Activated effector memory CD4-positive, alpha-beta T cell treated with anti-CD3 and anti-CD28 coated beads, Interleukin-2, amount 50 U/mL, for 16 hours (primary cell): ENCODE measurements at places on chromosomes 5 and 9.

GRCh38 chr9:1910269-1910811 lies 104.8 kb upstream of the SMARCA2 start:
- DNase-seq: no peak

GRCh38 chr9:87280421-87280820 lies 217.2 kb upstream of the DAPK1 start:
- DNase-seq: no peak

- DNase-seq: no peak
Observed at GRCh38 chr9:101333926-101334702, 50.7 kb downstream of the BAAT start.

- peak; percentile 70 for DNase-seq
Observed at GRCh38 chr9:134403682-134404301, 77.5 kb downstream of the RXRA start.

- no peak for DNase-seq
Observed at GRCh38 chr5:24347158-24347557, 297.6 kb downstream of the CDH10 start.

- no peak for DNase-seq
Observed at GRCh38 chr5:60960591-60960990, 15.6 kb downstream of the NDUFAF2 start.

- peak; percentile 84 for DNase-seq
Observed at GRCh38 chr5:80672140-80672736, 17.5 kb upstream of the DHFR start.

- no peak for DNase-seq
Observed at GRCh38 chr9:16640649-16641048, 229.8 kb downstream of the BNC2 start.

GRCh38 chr5:80745490-80745889 lies 90.7 kb upstream of the DHFR start:
- DNase-seq: no peak

DNA sequence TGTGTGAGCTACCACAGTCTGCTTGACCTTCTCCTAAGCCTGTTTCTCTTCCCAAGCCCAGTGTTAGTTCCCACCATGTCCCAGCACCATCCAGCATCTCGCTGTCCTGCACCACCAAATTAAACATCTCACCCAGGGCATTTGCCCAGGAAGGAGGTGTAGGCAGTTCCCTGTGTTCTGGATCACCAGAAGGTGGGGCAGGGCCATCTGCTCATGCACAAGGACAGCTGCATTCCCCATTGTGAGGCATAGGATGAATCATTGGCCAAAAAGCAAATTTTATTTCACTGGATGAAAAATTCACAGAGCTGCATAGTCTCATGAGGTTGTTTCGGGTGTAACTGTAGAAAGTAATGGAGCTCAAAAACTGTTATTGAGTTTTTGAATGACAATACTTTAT lies 89.5 kb upstream of the GRIA1 start:
- DNase-seq: no peak

DNA sequence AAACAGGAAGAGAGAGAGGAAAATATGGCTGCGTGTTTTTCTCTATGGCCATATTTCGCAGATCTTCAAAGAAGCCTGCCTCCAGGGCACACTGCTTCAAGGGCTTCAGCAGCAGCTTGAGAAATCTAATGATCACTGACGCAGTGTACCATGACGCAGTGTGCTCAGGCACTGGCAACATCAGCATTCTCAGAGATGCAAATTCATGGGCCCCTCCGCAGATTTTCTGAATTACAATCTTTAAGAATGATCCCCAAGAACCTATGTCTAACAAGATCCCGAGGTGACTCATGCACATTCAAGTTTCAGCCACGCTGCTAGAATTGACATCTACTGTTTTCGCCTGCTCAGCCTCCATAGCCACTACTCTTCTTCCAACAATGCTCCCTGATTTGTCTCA lies 143.9 kb upstream of the ZNF366 start:
- DNase-seq: no peak

GRCh38 chr5:171010816-171011215 lies 149.0 kb downstream of the RANBP17 start:
- no peak for DNase-seq

DNA sequence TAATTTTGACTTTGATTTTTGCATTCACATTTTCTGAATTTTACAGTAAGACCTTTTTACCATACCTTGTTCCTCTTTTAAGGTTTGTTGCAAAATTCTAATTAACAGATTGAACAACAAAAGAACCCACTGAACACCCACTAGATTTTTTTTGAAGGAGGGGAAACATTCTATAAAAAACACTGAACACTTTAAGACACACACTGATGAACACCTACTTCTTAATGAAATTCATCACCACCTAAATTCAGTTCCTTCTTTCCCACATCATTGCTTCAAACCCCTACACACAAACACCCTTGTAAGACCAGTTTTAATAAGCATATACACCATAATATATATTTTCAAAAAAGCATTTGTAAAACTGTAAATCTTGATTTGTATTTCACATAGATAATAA lies 559.0 kb upstream of the MEF2C start:
- no peak for DNase-seq

GRCh38 chr9:96289392-96289791 lies 12.6 kb downstream of the HSD17B3 start:
- no peak for DNase-seq

- DNase-seq: no peak
Observed at GRCh38 chr9:13787234-13787833, 507.8 kb upstream of the MPDZ start.

- DNase-seq: no peak
Observed at GRCh38 chr9:81473708-81474107, 215.6 kb downstream of the TLE1 start.

GRCh38 chr9:105064248-105065097 lies 136.5 kb upstream of the ABCA1 start:
- no peak for DNase-seq

DNA sequence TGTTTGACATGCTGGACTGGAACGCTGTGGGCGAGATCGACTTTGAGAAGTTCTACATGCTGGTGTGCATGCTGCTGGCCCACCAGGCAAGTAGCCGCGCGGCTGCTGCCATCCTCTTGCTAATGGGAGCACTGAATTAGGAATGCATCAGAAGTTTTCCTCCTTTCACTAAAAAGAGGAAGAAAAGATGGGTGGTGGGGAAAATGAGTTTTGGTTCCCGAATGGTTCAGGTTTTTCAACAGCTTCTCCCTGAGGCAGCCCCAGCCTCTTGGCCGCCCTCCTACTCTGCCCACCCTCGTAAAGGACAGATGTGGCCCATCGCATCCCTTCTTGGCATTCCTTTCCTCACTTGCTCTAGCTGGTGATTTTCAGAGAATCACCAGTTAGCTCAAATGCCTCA lies 5.5 kb downstream of the EFCAB9 start:
- no peak for DNase-seq

GRCh38 chr5:124404796-124405195 lies 341.6 kb downstream of the ZNF608 start:
- DNase-seq: no peak

GRCh38 chr5:123786411-123786810 lies 274.4 kb downstream of the CSNK1G3 start:
- no peak for DNase-seq

GRCh38 chr5:172178301-172178987 lies 9.6 kb downstream of the STK10 start:
- DNase-seq: peak; percentile 73

- DNase-seq: no peak
Observed at GRCh38 chr9:127848756-127849504, 5.5 kb downstream of the ENG start.

GRCh38 chr9:19720377-19720776 lies 68.5 kb downstream of the SLC24A2 start:
- DNase-seq: no peak

- DNase-seq: no peak
Observed at GRCh38 chr5:8188874-8189565, 320.1 kb downstream of the MTRR start.

DNA sequence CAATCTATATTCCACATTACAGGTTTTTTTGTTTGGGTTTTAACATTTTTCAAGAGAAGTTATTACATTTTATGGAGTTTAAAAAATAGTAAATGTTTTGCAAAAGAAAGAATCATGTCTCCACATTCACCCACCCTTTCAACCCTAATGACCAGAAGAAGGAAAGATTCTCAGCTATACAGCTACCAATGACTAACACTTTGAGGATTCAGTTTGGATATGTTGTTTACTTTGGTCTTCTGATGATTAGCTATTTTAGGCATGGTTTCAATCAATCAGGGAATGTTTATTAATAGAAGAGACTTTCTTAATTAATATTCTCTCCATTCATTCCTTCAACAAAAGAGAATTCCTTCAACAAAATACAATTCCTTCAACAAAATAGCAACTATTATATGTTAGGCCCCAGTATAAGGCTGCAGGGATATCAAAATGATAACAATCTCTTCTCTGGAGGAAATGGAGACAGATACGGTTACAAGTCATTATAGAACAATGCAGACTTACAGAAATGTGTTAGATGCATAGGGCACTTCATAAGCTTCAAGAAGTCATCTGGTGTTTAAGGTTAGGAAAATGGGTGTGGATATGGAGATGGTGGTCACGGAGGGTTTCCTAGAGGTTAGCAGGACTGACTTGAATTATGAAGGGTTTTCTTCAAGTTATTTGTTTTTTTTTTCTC lies 9.3 kb upstream of the NR3C1 start:
- DNase-seq: no peak

DNA sequence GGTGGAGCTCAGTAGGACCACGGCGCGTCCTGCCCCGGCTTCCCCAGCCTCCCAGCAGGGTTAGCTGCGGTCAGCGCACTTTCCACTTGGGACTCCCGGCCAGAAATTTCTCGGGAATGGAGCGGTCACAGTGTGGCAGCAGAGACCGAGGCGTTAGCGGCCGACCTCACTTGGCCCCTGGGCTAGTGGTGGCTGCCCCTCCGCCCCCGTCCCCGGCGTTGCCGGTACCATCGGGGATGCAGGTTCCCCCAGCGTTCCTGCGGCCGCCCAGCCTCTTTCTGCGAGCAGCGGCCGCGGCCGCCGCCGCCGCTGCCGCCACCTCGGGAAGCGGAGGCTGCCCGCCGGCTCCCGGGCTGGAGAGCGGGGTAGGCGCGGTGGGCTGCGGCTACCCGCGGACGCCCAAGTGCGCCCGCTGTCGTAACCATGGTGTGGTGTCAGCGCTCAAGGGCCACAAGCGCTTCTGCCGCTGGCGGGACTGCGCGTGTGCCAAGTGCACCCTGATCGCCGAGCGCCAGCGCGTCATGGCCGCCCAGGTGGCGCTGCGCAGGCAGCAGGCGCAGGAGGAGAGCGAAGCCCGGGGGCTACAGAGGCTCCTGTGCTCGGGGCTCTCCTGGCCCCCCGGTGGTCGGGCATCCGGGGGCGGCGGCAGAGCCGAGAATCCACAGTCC lies 460 bp downstream of the DMRTA1 start:
- DNase-seq: peak; percentile 74

DNA sequence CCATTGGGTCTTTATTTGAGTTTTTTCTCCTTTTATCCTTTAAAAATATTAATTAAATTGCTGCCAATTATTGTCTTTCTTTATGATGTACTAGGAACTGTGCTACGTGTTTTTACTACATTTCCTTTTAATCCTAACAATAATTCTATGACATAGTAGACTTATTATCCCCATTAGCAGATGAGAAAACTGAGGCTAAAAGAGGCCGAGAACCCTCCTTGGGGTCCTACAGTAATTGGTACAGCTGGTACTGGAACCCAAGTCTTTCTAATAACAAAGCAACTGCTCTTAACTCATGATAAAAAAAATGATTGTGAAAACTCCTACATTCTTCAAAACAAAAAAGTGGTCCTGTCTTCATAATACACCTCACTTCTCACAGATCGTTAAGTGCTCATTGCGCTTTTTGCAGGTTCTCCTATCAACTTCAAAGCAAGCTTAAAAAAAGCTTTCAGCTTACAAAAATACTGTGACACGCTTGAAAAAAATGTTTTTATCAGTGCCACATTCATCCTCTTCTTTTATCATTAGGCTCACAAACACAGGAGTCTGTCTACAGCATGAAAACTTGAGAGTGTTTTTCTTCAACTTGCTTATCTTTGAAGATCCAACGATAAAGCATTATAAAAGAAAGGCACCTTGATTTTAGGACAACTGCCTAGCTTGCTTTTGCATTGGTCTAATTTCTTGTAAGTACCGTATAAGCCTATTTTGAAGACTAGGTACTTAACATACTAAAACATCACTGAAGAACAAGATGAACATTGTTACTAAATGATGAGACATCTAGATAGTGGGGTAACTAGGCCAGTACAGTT lies 32.4 kb downstream of the FYB1 start:
- no peak for DNase-seq

DNA sequence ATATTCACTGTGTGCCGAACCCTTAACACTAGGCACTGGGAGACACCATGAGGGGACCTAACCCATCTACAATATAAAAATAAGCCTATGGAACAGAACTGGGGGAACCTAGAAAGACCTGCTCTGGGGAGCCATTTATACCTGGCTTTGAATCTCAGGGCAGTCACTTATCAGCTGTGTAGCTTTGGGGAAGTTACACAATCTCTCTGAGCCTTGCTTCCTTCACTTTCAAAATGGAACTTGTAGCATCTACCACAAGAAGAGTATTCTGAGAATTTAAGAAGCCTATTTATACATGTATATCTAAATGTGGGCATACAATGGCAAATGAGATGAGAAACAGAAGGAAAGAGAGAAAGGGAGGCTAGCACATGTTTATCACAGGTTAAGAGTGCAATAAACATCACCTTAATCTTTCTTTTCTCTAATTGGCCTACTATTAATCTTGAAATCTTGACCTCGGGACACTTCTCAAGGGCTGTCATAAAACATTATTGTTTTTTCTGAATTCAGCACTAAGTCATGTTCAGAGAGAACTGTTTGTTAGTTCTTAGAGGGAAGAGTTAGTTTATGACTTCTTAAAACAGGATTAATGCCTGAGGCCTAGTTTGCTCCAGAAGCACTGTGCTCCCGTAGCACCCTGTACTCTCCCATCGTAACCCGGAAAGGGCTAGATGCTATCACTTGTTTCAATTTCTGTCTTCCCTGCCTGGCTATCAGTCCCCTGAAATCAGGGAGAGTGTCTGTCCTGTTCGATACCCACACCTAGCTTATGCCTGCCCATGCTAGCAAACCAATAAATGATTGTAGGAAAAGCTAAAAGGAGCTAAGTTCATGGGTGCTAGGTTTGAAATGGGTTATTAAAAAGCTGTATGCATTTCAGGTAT lies 606.4 kb upstream of the CLINT1 start:
- DNase-seq: no peak

DNA sequence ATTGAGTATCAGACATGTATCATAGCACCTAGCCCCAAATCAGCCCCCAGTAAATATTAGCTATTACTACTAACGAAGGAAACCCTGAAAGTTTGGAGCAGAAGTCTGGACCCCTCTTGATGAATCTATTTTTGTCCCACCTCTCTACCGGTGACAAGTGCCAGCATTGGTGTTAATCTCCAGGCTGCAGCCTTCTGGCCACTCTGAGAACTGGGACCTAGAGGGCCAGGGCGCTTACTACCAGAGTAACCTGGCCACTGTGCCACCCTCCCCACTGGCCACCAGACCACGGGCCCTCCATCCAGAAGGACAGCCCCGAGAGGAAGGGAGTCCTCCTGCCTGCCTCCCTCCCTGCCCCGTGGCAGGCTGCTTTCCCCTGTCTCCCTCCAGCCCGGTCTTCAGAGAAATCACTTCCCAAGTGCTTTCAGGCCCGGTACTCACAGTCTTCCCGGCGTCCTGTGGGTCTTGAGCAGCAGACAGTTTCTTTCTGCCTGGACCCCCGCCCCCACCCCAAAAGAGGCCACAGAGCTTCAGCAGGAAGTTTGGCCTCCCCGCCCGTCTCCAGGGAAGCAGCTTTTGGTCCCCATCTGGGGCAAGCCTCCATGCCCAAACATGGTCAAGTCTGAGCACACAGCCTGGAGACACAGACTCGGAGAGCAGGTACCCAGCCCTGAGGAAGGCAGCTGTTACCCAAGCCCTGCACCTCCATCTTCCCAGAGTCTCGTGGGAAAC lies at the start of gene KCNMB1:
KCNMB1 (minus strand) TSS at position 550 of the 732 bp plus-strand sequence. CDS start 3,920 bp downstream, outside the sequence.
- no peak for DNase-seq

- no peak for DNase-seq
Observed at GRCh38 chr9:35229779-35230143, 68.0 kb downstream of the UNC13B start.
